Activated CD4-positive, alpha-beta T cell treated with anti-CD3 and anti-CD28 coated beads, Interleukin-2, amount 50 U/mL, for 24 hours (primary cell): ENCODE measurements at places on chromosomes 11 and 22.

GRCh38 chr11:84249344-84250135, 963.4 kb upstream of the CCDC90B start:
- no peak for DNase-seq

DNA sequence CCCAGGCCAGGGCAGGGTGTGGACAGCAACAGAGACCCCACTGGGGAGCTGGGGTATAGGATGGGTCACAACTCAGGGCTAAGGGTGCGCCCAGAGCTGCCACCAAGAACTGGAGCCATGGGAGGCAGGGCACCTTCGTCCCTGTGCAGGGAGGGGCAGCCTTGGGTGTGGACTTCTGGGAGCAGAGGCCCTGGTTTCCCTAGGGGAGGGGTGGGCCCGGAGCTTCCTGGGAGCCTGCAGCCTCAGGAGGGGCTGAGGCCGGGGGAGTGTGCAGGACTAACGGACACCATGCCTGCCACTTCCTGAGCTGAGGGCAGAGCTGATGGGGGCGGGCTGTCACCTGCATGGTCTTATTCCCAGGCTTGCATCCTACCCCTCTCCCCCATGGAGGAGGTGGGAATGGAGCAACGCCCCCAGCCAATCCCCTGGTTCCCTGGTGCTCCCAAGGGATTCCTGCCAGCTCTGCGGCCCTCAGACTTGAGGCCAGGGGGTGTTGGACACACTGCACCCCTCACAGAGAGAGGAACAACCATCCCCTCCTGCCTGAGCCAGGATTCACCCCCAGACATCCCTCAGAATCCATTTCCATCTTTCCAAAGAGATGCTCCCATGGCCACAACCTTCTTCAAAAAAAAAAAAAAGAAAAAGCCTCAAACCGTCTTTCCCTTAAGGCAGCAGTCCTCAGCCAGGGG, 225.7 kb downstream of the CTTN start:
- DNase-seq = no peak

GRCh38 chr11:95487391-95487790, 256.4 kb upstream of the SESN3 start:
- no peak for DNase-seq

GRCh38 chr11:110908401-110909105, 196.3 kb upstream of the ARHGAP20 start:
- no peak for DNase-seq

GRCh38 chr11:94638301-94638901, 71.2 kb downstream of the PIWIL4 start:
- no peak for DNase-seq

DNA sequence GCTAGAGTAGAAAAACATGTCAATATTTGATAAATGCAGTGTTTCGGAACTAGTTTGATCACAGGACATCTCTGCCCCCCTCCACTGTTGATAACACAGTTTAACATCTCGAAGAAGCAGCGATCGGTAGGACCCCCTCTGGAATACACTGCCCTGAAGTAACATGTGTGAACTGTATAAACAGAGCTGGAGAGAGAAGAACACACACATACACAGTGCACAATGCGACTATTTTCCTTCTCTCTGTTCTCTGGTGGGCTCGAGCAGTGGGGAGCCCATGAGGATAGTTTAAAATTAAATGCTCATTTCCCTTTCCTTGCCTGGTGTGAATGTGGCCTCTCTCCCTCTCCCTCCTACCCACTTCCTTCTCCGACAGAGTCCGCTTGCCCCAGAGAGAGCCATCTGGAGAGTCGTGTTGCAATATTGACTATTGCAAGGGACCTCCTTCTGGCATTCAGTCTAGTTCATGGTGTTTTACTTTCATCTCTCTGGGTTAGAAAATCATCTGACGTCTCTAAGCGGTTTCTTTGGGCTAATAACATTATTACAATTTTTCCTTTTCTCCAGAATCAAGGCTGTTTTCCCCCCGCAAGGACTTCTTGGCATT, 51.6 kb upstream of the BARX2 start:
- no peak for DNase-seq

GRCh38 chr11:87223816-87224215, 186.1 kb downstream of the TMEM135 start:
- no peak for DNase-seq

GRCh38 chr22:20429254-20430100, 8.1 kb downstream of the SCARF2 start:
- DNase-seq = peak; percentile 67

- no peak for DNase-seq
Observed at GRCh38 chr11:17921659-17922415, 91.0 kb downstream of the SERGEF start.

GRCh38 chr22:19068784-19069271, 53.4 kb downstream of the DGCR2 start:
- DNase-seq = no peak

DNA sequence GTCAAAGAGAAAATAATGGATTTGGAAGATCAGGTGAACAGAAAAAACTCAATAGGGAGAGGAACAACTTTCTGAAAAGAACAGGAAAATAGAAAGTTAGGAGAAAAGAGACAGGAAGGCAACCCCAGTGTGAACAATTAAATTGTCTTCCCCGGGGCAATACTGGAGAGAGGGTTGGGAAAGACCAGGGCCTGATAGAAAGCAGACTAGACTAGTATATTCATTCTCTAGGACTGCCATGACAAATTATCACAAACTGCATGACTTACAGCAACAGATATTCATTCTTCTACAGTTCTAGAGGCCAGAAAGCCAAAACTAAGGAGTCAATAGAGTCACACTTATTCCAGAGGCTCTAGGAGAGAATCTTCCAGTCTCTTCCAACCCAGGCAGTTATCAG, 482.8 kb downstream of the SOX6 start:
- DNase-seq = no peak

DNA sequence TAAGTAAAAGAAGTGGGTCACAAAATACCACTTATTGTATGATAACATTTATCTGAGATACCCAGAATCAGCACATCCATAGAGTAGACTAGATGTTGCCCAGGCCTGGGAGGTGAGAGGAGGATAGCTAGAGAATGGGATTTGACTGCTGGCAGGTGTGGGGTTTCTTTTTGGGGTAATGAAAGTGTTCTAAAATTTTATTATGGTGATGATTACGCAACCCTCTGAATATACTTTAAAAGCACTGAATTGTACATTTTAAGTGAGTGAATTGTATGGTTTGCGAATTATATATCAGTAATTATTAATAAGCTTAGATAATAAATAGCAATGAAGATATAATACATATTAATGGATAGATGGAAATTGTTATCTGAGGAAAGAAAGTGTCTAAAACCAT, 35.7 kb upstream of the ACAT1 start:
- no peak for DNase-seq

GRCh38 chr11:76380977-76381719, at the start of the genes GVQW3 and THAP12:
TSS of gene GVQW3 (plus strand) at chr11:76381323. CDS start at chr11:76381829, 506 bp downstream.
TSS of gene THAP12 (minus strand) at chr11:76381132. CDS start at chr11:76380836, 296 bp downstream.
- DNase-seq = peak; percentile 95

- DNase-seq = no peak
Observed at GRCh38 chr11:86625544-86625943, 46.9 kb downstream of the ME3 start.

DNA sequence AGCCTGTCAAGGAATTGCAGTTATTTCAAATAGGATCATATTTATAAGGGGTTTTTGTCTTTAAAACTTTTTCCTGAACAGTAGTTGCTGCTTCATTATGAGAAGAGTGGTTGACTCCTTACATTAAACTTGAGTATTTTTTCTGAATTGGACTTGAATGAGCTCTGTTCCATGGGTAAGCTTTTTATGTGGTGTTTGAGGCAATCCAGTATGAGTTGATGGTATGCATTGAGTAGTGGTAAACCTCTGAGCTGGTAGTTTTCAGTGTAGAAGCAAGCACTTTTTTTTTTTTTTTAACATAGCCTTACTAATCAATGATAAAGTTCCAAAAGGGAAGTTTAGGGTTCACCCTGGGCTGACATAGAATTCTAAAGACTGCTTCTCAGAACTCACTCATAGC, 3.4 kb downstream of the KMT2A start:
- no peak for DNase-seq

DNA sequence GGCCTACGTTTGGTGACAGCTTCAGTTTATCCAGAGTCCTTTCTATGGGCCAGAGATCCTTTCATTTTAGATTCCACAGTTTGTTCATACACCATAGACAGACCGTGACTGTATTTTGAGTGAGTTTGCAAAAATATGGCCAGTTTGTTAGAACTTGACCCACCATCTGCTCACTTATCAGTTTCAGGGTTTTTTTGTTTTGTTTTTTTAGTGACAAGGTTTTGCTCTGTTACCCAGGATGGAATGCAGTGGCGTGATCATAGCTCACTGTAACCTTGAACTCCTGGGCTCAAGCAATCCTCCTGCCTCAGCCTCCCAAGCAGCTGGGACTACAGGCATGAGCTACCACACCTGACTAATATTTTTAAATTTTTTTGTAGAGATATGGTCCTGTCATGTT, 9.1 kb upstream of the CKAP5 start:
- no peak for DNase-seq

GRCh38 chr11:128595221-128595620, 7.9 kb upstream of the ETS1 start:
- no peak for DNase-seq

DNA sequence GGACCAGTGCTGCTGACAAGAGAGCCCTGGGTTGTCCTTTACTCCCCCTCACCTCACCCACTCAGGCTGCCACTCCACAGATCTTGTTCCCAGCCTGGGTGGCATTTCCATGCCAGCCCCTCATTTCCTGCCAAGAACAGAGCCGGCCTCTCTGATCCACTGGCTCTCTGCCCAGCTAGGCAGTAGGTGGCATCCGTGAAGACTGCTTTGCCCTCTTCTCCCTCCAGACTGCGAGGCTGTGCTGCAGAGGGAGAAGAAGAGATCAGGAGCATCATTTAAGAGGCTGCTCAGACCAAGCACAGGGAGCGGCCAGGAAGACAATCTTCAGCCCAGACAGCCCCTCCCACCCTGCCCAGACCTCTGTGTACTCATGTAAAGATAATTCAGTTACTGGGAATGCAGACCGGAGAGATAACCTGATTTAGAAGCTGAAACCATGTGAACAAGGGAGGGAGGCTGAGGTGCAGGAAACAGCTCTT, 126.9 kb upstream of the NCAM1 start:
- DNase-seq = no peak

- no peak for DNase-seq
Observed at GRCh38 chr11:57641011-57641807, 8.5 kb downstream of the YPEL4 start.

DNA sequence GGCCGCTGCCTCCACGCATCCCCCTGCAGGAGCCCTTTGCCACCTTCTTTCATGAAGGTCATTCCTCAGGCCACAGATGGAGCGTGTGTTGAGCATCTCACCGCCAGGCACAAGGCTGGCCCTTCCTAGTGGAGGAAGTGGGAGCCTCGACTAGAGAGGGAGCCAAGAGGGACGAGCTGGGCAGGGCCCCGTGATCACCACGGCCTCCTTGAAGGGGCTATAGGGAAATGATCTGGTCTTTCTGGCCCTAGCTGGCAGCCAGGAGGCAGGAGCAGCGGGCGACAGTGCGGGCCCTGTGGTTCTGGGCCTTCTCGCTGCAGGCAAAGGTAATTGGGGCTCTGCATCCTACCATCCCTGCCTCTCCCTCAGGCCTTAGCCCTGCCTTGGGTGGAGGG, 49.1 kb downstream of the PISD start:
- no peak for DNase-seq

GRCh38 chr11:132466983-132467382, 1065.3 kb downstream of the OPCML start:
- no peak for DNase-seq

DNA sequence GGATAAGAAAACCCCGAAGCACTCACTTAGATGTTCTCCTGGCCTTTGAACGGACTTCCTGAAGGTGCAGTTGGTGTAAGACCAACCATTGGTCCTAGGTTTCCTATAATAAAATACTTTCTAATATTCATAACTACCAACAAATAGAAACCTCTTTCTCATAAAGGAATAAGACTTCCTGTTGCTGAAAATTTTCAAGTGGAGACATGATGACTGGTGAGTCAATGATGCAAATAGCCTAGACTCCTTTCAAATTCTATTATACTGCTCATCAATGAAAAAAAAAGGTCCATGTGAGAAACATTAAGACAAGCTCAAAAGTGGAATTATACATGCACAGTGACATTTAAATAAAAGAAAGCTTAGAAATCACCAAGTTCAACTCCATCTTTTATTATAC, 862.8 kb downstream of the FAM181B start:
- no peak for DNase-seq

DNA sequence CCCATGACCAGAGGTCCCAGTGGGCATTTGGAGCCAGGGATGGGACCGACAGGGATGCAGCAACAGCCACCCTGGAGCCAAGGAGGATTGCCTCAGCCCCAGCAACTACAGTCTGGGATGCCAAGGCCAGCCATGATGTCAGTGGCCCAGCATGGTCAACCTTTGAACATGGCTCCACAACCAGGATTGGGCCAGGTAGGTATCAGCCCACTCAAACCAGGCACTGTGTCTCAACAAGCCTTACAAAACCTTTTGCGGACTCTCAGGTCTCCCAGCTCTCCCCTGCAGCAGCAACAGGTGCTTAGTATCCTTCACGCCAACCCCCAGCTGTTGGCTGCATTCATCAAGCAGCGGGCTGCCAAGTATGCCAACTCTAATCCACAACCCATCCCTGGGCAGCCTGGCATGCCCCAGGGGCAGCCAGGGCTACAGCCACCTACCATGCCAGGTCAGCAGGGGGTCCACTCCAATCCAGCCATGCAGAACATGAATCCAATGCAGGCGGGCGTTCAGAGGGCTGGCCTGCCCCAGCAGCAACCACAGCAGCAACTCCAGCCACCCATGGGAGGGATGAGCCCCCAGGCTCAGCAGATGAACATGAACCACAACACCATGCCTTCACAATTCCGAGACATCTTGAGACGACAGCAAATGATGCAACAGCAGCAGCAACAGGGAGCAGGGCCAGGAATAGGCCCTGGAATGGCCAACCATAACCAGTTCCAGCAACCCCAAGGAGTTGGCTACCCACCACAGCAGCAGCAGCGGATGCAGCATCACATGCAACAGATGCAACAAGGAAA, 27.3 kb upstream of the L3MBTL2 start:
- no peak for DNase-seq

GRCh38 chr22:46350646-46351045, 15.1 kb downstream of the TRMU start:
- no peak for DNase-seq

DNA sequence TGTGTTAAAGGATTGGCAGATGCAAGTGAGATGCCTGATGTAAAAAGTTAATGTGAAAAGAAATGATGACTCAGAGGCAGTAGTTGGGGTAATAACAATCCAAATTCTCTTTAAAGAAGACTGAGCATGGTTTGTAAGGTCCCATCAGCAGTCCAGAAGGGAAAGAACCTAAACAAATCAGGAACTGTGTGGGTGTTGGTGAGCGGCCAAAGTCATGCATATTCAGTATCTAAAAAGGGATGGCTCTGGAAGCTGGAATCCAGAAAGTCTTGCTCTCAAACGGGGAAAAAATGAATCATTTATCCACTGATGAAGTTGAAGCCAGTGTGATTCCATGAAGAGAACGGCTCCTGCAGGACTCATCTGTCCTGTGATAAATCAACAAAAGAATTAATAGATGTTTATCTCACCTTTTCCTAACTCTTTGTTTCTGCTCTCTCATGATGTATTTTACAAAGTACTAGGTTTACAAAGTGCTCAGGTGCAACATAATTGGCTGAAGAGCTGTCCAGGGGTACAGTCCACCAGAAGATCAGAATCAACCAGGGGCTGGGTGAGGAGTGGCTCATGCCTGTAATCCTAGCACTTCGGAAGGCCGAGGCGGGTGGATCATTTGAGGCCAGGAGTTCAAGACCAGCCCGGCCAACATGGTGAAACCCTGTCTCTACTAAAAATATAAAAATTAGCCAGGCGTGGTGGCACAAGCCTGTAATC, 20.5 kb upstream of the SORL1-AS1 start:
- no peak for DNase-seq

- no peak for DNase-seq
Observed at GRCh38 chr22:37739035-37739434, 42.2 kb downstream of the TRIOBP start.
